Fibroblast of skin of left biceps (primary cell): ENCODE measurements at places on chromosomes 2 and 18.

DNA sequence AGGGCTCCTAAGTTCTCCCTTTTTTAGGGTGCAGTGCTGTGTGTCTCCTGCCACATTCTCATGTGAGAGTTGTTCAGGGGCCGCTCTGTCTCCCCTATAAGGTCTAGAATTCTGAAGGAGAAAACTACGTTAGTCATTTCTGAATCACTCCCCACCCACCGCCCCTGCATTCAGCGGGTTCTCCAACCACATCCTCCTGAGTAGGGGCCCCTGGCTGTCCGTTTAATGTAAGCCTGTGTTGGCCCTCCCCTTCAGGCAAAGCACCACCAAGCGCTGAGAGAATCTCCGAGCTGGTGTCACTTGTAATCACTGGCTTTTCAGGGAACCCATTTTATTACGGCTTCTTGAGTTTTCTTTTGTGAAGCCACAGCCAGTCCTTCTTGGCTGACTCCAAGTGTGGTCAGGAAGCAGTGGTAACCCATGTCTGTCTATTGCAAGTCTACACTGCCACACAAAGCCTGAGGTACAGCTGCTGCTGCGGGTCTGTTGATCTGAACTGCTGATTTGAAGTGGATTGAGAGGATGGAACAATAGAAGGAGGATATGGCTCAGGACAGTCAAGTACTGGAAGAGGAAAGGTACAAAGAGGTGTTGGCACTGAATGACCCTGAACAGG, 16.9 kb downstream of the LCT start:
- DNase-seq: no peak

DNA sequence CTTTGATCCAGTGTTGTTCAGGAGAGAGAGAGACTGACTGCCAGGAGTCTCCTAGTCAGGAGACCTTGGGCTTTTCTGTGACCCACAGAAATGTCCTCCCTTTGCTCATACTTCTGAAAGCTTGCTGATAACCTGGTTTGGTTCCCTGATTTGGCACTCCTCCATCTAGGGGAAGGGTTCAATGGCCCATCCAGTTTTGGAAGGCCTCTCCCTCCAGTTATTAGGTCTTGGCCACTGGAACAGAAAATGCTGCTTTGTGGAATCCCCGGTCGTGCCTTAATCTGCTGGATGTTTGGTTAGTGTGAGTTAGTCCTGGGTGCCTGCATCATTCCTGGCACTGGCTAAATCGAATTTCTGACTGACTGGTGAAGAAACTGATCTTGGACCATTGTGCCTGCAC, 35.7 kb downstream of the KDM3A start:
- no peak for DNase-seq

- no peak for DNase-seq
Observed at GRCh38 chr18:10896851-10897250, 252.5 kb downstream of the PIEZO2 start.

DNA sequence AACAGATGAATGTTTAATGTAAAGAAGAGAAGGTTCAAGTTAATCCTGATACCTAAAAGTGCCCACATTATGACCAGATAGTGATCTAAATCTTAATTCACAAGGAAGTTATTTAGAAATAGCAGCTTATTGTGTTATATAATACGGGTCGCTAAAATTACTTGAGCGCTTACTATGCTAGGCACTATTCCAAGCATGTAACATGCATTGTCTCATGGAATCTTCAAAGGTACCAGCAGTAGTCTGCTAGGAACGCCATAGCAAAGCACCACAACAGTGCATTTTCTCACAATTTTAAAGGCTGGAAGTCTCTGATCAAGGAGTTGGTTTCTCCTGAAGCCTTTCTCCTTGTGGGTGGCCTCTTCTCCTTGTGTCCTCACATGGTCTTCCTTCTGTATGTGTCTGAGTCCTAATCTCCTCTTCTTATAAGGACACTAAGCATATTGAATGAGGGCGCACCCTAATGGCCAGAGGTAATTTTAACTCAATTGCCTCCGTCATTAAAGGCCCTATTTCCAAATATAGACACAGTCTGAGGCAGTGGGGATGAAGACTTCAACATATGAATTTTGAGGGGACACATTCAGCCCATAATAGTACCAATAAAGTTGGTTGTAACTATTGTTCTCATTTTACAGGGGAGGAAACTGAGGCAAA, 118.4 kb downstream of the LRRC30 start:
- DNase-seq: no peak

DNA sequence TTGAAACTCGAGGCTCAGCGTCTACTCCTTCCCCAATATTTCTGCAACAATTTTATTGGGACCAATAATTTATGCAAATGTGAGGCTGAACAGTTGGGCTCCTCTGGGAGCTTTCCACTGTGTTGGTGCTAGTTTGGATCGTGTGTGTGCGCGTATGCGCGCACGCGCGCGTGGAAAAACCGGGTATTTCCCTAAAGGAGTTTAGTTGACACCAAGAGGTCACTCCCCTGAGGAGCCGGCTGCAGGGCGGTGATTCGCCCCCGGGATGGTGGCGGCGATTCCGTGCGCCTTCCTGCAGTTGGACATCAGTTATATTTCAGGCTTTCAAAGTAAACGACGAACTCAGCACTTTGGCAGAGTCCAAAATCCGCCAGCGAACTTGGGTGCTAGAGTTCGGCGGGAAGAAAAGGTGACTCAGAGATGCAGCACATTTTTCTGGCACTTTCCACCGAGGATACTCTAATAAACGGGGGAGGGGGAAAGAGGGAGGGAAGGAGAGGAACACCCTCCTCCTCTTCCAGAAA, 186.5 kb upstream of the FANCL start:
- no peak for DNase-seq

DNA sequence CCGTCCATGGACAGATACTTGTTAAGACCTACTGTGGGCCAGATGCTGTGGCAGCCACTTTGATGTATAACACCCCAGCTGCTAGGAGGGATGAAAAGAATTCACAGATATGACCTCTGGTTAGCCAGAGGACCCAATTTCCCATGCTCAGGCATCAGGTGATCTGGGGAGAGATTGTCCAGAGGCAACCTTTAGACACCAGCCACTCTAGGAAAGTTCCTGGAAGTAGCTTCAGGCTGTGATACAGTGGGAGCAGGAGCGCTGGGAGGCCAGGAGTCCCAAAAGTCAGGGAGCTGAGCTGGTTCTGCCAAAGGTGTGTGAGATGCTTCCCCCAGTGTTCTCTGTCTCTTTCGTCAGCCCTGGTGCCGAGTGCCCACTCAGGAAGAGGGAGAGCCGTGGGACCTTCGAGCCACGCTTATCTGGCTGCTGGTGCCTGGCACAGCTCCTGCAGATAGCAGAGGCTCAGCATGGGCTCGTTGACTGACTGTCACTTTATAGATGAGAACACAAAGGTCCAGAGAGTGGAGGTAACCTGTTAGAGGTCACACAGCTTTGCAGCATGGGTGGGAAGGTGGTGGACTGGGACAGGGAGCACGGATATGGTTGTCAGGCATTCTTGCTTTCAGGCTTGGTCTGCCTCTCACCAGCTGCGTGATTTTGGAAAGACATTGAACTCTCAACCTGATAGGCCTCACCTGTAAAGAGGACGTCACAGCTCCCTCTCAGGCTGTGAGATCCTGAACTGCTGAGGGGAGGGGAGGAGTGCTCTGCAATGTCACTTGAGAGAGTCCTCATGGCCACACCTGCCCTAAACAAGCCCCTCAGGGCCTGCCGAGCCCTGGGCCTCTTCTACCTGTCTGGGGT, 7.8 kb upstream of the RALB start:
- DNase-seq: no peak

DNA sequence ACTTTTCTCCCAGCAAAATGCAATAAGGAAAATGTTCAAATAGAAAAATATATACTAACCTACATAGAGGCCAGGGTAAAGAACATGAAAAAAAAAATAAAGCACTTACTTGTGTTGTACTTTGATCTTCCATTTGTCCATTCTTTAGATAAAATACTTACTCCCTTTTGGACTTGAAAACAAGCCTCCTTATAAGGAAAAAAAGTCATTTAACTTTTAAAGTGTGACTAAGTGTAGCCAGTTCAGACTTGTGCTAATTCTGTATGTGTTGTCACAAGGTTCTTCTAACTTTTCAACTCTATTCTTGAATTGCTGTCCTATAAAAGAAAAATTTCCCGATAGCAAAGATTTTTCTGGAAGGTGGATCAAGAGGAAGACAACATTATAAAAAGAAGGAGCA, 23.2 kb downstream of the SLC40A1 start:
- DNase-seq: no peak

- DNase-seq: peak; percentile 60
Observed at GRCh38 chr18:58668897-58669296, 2.4 kb upstream of the MALT1 start.

DNA sequence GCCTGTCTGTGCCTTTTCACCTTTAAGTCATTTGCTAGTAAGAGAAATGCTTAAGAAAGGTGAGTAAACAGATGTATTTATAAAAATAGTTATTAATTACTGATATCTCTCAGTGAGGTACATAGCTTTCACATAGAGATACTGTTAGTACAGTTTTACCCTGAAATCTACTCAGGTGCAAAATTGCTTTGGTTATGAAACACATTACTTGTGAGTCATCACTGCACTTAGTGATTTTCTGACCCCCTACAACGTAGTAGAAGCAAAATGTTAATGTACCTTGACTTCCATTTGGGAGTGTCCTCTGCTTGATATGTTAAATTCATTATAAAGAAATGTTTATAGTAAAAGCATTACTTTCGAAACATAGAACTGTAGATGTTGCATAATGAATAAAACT, 6.5 kb downstream of the GLS start:
- DNase-seq: no peak

DNA sequence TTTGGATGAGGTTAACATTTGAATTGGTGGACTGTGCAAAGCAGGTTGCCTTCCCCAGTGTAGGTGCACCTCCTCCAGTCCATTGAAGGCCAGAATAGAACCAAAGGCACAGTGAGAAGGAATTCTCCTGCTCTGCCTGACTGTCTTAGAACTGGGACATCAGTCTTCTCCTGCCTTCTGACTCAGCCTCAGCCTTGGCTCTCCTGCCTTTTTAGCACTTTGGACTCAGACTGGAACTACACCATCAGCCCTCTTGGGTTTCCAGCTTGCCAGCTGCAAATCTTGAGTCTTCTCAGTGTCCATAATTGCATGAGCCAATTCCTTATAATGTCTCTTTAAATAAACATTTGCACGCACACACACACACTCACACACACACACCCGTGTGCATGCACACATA, 8.0 kb upstream of the TMEM177 start:
- DNase-seq: no peak

DNA sequence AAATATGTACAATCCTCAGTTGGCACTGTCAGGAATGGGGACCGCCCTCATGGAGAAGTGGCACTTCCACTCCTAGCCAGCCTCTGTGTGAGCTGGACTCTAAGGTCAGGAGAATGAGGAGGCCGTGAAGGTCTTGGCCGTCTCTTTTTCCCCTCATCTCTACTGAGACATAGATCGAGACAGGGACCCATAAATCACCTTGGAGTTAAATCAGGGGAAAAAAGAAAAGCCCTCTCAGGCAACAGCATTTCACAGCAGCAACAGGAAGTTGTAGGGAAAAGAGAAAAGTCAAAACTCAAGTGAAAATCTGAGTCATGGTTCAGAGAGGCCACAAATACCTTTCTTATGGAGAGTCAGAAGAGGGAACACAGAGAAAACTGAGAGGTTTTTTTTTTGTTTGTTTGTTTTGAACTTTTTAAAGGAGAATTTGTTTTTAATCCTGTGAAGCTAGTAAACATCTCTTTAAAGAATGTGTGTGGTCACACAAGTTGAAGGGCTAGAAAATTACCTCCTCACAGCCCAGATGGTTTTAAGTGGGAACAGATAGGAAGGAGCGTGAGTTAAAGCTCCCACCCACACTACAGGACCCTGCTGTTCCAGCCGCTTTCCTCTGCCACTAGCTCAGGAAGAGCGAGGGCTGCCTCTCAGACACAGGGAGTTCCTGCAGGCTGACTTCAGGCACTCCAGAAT, 30.6 kb upstream of the CYP1B1 start:
- peak; percentile 57 for DNase-seq

- no peak for DNase-seq
Observed at GRCh38 chr2:20281876-20282275, 56.9 kb upstream of the SDC1 start.

GRCh38 chr2:15284614-15285013, 276.5 kb downstream of the NBAS start:
- no peak for DNase-seq

- no peak for DNase-seq
Observed at GRCh38 chr2:33301355-33301754, 175.1 kb upstream of the RASGRP3 start.

DNA sequence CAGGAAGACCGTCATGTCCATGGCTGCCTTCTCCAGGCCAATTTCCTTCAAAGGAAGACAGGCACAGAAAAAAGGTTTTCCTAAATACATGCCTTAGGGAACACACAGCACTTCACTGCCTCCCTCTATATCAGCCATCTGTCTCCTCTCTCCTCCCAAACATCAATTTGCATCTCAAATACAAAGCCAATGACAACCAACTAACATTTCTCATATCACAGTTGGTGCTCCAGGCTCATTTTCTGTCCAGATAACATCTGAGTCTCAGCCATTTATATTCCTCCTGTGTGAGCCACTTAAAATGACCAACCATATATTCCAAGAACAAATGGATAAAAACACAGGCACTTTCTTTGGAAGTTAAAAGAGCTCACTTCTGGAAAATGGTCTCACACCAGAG, 62.5 kb upstream of the ACAA2 start:
- DNase-seq: no peak

DNA sequence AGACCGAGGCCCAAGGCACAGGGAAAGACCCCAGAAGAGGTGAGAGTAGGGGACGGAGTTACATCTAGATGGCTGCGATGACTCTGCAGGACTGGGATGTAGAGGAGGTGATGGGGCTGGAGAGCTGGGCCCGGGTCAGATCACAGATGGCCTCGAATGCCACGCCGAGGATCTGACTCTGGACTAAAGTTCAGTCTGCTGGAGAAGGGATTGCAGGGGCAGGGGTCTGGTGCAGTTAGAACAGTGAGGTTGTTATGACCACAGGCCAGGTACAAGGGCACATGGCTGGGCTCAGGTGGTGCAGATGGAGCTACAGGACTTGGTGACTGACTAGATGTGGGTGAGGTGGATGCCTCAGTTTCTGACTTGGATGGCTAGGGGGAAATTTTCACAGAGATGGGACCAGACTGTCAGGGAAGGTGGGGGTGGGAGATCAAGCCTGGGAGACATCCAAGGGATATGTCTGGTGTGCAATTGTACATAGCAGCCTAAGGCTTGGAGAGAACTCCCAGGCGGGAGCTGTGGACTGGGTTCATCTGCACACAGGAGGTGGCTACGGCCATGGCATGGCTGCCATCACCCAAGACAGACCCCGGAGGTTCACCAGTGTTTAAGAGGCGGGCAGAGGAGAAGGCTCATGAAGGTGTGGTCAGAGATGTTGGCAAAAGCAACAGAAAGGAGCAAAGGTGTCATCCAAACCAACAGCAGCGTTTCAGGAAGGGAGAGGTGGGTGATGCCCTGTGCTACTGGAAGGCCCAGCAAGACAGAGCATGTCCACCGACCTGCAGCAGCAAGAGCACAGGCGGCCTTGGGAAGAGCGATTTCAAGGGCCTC, 66.9 kb downstream of the CIB4 start:
- DNase-seq: no peak
